ENCODE measurements at places on chromosomes 13 and 19.
A peak's percentile ranks its signal among the peaks of the same experiment; 100 is the strongest.

GRCh38 chr19:48539503-48540096, 12.4 kb upstream of the SULT2B1 start:
- DNase-seq = no peak

DNA sequence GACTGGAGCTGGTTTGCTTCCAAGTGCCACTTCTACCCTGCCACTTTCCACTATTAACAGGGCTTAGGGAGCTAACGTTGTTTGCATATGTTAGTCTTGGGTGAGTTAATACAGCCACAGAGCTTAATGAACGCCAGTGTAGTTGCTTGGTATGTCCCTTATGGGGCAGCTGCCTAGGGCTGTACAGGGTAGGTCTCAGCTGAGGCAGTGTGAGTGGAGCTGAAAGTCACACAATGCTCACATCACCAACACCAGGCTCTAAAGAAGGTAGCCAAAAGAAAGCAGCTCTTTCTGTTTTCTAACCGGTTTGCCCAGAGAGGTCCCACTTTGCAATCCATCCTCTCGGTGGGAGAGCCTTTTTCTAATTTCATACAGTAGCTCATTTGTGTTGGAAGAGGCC, 186.2 kb downstream of the RGCC start:
- peak; percentile 15 for DNase-seq

DNA sequence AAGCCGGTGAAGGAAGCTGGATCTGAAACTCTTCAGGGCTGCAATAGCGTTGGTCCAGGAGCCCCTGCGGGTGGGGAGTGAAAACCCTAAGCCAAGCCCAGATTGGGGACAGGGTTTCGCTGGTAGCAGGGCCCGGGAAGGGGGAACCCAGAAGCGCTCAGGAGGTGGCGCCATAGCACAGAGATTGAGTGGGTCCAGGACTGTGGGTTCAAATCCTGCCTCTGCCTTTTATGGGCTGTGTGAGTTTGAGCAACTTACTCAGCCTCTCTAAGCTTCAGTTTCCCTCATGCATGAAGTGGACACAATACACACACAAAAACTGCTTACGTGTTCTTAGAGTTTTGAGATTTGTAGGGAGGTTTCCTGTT, 8.3 kb upstream of the SYCN start:
- no peak for DNase-seq

GRCh38 chr13:79225487-79226232, 180.4 kb downstream of the RBM26 start:
- DNase-seq = no peak

GRCh38 chr19:28878862-28879566, 333.9 kb downstream of the UQCRFS1 start:
- DNase-seq = peak; percentile 62

- no peak for DNase-seq
These were observed 96.7 kb upstream of the DIAPH3 start for GRCh38 chr13:60260440-60260839.

- no peak for DNase-seq
These were observed 18.7 kb upstream of the ATXN8OS start for GRCh38 chr13:70088926-70089325.

DNA sequence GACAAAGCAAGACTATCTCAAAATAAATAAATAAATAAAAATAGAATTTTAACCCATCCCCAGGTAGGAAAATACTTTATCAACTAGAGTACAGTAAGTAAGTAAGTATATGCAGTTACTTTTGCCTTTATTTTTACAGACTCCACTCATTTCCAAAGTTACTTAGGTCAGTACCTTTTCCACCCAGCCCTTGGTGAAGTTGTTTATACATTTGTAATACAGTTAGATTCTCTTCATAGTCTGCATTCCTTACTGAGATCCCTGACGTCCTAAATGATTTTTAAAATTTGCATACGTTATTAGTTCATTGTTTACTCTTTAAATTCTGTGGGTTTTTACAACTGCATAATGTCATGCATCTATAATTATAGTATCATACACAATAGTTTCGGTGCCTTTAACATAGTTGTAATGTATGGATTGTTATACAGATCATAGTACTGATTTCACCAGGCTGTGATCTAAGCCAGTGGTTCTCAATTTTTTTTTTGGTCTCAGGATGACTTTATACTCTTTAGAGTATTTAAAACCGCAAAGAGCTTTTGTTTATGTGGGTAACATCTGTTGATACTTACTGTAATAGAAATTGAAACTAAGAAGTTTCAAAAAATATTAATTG, 10.4 kb downstream of the SETDB2 start:
- peak; percentile 22 for DNase-seq

- no peak for DNase-seq
These were observed 12.4 kb upstream of the CBLC start for GRCh38 chr19:44765033-44765948.

- no peak for DNase-seq
These were observed 3.9 kb upstream of the PRX start for GRCh38 chr19:40416918-40417642.

DNA sequence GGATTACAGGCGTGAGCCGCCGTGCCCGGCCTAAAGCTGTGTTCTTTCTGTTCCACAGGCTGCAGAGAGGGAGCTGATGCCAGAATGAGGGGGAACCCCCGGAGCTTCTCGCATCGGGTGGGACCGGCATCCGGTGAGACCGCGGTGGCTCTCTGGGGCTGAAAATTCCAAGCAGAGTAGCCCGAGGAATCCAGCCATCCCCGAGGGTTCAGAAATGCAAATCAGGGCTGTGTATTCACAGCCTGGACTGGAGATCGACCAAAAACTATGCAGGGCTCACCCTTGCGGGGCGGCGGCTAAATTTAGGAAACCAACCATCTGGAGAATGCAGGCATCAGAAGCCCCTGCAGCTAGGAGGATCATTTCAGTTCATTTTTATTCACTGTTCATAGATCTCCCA, 99.2 kb downstream of the GNG7 start:
- no peak for DNase-seq

DNA sequence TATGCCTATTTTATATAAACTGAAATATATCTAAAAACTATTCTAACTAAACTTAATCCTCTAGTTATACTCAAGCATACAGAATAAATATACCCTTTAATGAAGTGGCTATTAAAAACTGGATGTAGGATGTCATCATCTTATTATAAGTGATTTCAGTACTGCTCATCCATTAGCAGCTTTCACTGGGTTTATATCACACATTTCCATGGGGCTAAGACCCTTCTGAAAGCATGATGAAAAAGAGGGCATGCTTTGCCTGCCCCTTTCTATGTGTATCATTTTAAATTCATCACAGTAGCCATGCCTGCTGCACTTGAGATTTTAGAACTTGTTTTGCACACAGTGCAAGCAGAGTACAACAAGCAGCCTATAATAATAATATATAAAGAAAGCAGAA, 477.5 kb downstream of the SLITRK6 start:
- no peak for DNase-seq

DNA sequence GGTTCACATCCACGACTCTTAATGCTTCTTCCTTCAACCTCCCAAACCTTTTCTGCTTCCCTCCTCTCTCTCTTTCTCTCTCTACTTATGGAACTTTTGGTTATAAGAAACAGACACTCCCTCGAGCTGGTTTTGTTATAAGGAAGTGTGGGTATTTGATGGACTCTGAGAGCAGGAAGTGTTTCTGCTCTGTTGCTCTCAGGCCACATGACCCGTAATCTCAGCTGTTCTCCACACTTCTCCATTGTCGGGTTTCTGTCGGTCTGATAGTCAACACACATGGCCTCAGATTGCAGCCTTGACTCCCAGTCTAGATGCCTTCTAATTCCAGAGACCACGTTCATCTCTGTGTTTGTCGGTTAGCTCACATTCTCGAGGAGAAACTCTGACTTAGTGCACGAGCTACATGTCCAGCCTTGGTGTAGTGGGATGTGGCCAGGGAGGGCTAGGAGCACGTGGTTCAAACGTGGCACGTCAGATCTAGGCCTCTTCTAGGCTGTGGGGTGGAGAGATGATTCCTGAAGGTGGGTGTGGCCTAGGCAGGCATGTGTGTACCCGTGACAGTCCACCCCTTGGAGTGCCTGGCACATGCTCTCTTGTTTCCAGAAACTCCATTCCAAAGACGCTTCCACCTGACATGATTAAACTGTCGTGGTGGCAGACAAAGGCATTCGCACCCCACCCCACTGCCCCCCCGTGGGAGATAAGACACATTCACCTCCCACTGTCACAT, 26.3 kb downstream of the CNFN start:
- DNase-seq = no peak

Measured in NCI-H526 treated with DMSO at 0.1 percent for 48 hours (cell line).